ENCODE measurements at places on chromosomes 1 and 21. TPM values are rescaled to one million over a fixed set of nuclear protein-coding genes. Genes with fewer than 3 reads are reported as not detected.

DNA sequence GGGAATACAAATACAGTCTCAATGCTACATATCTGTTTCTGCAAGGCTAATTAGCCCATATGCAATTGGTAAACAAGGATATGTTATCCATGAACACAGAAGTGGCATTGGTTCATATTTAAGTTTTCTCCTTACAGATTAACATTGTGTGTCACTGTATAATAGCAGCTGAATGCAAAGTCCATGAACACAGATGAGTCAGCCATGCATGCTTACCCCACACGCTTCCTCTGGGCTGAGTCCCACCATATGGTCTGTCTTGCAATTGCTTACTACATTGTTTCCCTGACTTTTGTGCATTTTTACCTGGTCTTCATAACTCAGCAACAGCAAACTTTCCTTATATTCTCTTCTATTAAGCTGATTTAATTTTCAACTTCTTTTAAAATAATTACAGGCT, 41.5 kb upstream of the TSNAX start:
- no peak for DNase-seq

- DNase-seq = no peak
Observed at GRCh38 chr1:117596023-117596720, 9.7 kb upstream of the TENT5C start.

DNA sequence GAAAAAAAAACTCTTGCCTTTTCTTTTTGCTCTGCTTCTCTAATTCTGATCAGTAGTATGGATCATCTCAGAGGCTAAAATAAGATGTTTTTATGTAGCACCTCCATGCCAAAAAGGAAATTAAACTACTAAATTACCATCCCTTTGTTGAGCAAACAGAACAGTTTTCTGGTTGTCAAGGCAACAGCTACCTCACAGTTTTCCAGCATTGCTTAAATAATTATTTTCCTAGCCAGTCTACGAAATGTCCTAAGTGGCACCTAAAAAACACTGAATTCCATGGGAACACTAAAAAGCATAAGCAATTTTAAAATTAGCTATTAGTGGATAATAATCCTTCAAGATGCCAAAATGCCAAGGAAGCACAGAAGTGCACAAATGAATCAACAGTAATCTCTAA, 61.7 kb downstream of the ARID4B start:
- DNase-seq = no peak

GRCh38 chr1:172999349-172999748, 51.4 kb downstream of the TNFSF18 start:
- DNase-seq = no peak

GRCh38 chr1:25994402-25995150, 3.3 kb downstream of the PAFAH2 start:
- no peak for DNase-seq

- DNase-seq = no peak
Observed at GRCh38 chr1:61481315-61481715, 243.6 kb downstream of the TM2D1 start.

GRCh38 chr1:245180496-245181157, 25.8 kb downstream of the KIF26B start:
- DNase-seq = no peak

DNA sequence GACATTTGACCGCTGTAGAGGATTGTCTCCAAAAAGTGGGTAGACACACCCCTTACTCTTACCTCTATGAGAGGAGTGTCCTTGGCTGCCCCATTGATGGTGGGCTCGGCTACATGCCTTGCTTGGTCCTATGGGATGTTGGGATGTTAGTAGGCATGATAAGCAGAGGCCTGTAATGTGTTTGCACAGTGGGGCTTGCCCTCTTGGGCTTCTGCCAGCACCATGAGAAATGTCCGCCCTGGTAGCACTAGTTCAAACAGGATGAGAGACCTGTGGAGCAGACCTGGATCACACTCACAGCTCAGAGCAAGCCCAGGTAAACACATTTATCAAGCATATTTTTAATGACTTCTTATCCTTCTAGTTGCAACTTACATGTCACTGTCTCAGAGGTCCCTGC, 54.2 kb downstream of the SH3GLB1 start:
- DNase-seq = no peak

- DNase-seq = no peak
Observed at GRCh38 chr1:181456551-181456950, 26.8 kb upstream of the CACNA1E start.

- no peak for DNase-seq
Observed at GRCh38 chr1:205291596-205291995, 29.9 kb downstream of the NUAK2 start.

The KRTAP13-2 gene
- 0.80 TPM for polyA plus RNA-seq

The OR2L3 gene
- not detected for polyA plus RNA-seq

The RASAL2 gene
- 1.9 TPM for polyA plus RNA-seq

The RHBG gene
- polyA plus RNA-seq = 0.37 TPM

The CFAP141 gene
- polyA plus RNA-seq = not detected

The C1orf115 gene
- polyA plus RNA-seq = 5.2 TPM

The CASQ1 gene
- 0.66 TPM for polyA plus RNA-seq

The AUNIP gene
- 0.59 TPM for polyA plus RNA-seq

The RXFP4 gene
- 0.18 TPM for polyA plus RNA-seq

Measured in thymus (tissue), 14 donors.